ENCODE measurements at places on chromosomes 7 and 10.

GRCh38 chr7:125409921-125410320, 480.3 kb upstream of the POT1 start:
- no peak for DNase-seq

- no peak for DNase-seq
Measured at GRCh38 chr7:120156476-120156875, 116.5 kb upstream of the KCND2 start.

DNA sequence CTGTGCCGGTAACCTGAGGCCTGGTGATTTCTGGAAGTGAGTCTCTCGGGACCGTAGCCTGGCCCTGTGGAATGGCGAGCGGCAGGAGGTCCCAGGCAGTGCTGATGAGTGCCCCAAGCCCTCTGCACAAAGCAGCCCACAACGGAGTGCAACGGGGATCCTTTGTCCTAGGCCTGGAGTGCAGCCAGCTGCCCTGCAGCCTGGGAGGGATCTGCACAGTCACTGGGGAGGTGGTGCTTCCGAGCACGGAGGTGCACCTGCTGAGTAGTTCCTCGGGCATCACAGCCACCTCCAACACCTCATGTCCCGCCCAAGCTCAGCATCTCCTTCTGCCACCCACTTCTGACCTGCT, 162.8 kb upstream of the ZMIZ1 start:
- no peak for DNase-seq

DNA sequence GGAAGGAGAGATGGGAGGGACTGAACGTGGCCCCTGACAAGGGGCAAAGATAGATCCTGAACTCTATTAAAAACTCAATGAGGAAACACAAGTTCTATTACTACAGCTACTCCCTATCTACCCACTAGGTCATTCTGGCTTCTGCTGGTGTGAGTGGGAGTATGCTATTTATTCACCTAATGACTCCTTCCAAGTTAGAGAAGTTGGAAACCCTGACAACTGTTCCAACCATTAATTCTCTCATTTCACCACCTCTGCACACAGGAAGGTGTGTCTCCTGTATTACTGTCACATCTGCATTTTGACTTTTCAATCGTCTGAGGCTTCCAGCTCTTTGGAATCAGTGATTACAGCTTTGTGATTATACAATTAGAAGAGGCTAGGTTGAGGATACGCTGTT, 169.4 kb upstream of the ADO start:
- no peak for DNase-seq

- DNase-seq = no peak
Measured at GRCh38 chr7:97090761-97091353, 26.6 kb upstream of the SDHAF3 start.

DNA sequence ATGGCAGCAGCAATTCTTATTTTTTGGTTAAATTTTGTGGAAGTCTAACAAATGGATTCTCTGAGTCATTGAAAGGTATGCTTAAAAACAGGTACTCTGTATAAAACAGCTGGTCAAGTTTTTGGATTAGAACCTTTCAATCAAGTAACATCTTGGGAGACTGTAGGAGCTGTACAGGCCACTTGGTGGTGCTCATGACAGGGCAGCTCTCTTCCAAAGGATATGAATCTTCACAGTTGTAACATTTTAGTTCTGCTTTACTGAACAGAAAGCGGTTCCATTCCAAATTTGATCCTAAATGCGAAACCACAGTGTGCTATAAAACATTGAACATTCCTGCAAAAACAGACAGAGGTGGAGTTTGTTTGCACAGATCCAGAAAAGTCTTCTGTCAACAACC, 44.5 kb upstream of the AGR3 start:
- DNase-seq = peak; percentile 41

- DNase-seq = no peak
Measured at GRCh38 chr7:156635529-156636385, 4.8 kb upstream of the RNF32 start.
